CD8-positive, alpha-beta memory T cell (primary cell): ENCODE measurements at places on chromosomes 2 and 18. TPM values are rescaled to one million over a fixed set of nuclear protein-coding genes. Genes with fewer than 3 reads are reported as not detected.
A peak's percentile ranks its signal among the peaks of the same experiment; 100 is the strongest.

The PROKR1 gene
- total RNA-seq, result not detected

The NPHP1 gene
- total RNA-seq, result 2.5 TPM

The GAREM2 gene
- total RNA-seq, result 3.2 TPM

The DAW1 gene
- total RNA-seq, result not detected

The IL1R2 gene
- total RNA-seq, result 1.4 TPM

The GPN1 gene
- 70.5 TPM for total RNA-seq

The CDCA7 gene
- total RNA-seq, result 23.5 TPM

The TMEFF2 gene
- total RNA-seq, result not detected

The RIT2 gene
- not detected for total RNA-seq

DNA sequence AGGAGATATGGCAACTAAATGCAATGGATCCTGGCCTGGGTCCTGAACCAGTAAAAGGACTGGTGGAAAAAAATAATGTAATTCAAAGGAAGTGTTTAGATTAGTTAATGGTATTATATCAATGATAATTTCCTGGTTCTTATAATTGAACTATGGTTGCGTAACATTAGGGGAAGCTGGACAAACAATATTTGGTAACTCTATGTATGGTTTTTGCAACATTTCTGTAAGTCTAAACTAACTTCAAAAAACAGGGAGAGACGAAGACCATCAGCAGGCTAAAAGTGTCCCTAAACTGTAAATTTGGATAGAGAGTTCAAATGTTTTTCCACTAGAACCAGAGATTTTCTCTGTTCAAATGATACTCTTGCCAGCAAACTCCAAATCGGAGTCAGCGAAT is 36.9 kb downstream of the KLF7 start:
- H3K4me1 ChIP-seq, result peaks cover 22% of the 10 kb centered on the region
- no peak overlapping the region for H3K27ac ChIP-seq

GRCh38 chr2:3628800-3629199 is 29.2 kb upstream of the ALLC start:
- H3K4me1 ChIP-seq, result no peaks in the 10 kb centered on the region
- H3K36me3 ChIP-seq, result no peaks in the 10 kb centered on the region
- H3K27ac ChIP-seq, result no peak overlapping the region

DNA sequence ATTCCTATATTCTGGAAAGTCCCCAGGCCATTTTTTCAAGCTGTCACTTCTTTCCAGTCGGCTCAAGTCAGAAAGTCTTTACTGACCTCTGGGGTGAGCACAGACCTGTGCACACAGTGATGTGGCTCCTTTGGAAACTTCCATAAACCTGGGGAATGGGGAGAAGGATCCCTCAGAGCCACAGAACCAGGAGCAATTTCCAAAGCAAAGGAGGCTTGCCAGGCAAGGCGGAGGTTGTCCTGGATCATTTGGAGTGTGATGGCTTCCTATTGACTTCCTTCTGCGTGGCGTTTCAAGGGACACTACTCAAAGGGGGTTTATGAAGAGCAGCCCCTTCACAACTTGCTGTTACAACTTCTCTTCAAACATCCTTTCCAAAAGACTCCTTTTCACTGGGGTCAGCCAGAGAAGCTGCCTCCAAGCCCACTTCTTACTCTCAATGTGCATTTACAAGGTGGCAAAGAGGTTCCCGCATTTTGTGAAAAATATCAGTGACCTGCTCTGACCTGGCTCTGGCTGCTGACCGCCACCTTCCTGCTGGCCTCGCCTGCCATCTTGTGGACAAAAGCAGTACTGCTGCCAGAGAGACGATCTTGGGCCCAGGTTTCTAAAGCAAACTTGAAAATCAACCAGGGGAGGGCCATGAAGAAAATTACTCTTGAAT is 18.2 kb upstream of the TMEM247 start:
- no peaks in the 10 kb centered on the region for H3K36me3 ChIP-seq
- DNase-seq, result peak; percentile 78
- H3K27ac ChIP-seq, result no peak overlapping the region
- no peaks in the 10 kb centered on the region for H3K27me3 ChIP-seq

DNA sequence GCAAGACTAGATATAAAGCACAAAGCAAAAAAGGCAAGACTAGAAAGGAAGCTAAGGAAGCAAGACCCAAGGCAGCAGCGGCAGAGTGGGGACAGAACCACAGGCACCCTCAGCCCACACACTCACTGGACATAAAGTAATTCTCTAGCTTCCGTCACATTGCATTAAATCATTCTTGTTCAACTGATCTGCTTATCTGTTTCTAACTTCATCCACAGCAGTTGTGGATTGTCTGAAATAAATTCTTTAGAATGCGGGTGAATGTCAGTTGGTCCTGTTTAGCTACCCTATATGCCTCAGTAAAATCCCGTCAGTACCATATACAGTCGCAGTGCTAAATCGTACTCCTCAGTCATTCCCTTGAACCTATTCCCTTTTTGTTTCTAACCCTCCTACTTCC is 183.2 kb upstream of the SLC39A10 start:
- H3K36me3 ChIP-seq, result no peaks in the 10 kb centered on the region
- no peak overlapping the region for H3K4me3 ChIP-seq
- DNase-seq, result no peak
- H3K27ac ChIP-seq, result no peak overlapping the region
- H3K27me3 ChIP-seq, result no peaks in the 10 kb centered on the region

GRCh38 chr2:144333143-144333555 is 186.8 kb downstream of the ZEB2 start:
- H3K27me3 ChIP-seq, result no peaks in the 10 kb centered on the region
- DNase-seq, result no peak
- peaks cover 20% of the 10 kb centered on the region for H3K4me1 ChIP-seq
- H3K4me3 ChIP-seq, result peak overlapping the region; percentile 71
- peak overlapping the region; percentile 77 for H3K27ac ChIP-seq

- peak overlapping the region; percentile 42 for H3K27ac ChIP-seq
- no peak overlapping the region for H3K4me3 ChIP-seq
- no peak for DNase-seq
- no peaks in the 10 kb centered on the region for H3K27me3 ChIP-seq
- no peaks in the 10 kb centered on the region for H3K36me3 ChIP-seq
- H3K4me1 ChIP-seq, result peaks cover 40% of the 10 kb centered on the region
These were observed 35.1 kb downstream of the GALM start for GRCh38 chr2:38700881-38701458.

GRCh38 chr18:67318651-67319050 is 197.9 kb downstream of the DSEL start:
- H3K36me3 ChIP-seq, result no peaks in the 10 kb centered on the region
- H3K4me1 ChIP-seq, result no peaks in the 10 kb centered on the region
- no peak for DNase-seq
- no peaks in the 10 kb centered on the region for H3K27me3 ChIP-seq
- no peak overlapping the region for H3K27ac ChIP-seq

DNA sequence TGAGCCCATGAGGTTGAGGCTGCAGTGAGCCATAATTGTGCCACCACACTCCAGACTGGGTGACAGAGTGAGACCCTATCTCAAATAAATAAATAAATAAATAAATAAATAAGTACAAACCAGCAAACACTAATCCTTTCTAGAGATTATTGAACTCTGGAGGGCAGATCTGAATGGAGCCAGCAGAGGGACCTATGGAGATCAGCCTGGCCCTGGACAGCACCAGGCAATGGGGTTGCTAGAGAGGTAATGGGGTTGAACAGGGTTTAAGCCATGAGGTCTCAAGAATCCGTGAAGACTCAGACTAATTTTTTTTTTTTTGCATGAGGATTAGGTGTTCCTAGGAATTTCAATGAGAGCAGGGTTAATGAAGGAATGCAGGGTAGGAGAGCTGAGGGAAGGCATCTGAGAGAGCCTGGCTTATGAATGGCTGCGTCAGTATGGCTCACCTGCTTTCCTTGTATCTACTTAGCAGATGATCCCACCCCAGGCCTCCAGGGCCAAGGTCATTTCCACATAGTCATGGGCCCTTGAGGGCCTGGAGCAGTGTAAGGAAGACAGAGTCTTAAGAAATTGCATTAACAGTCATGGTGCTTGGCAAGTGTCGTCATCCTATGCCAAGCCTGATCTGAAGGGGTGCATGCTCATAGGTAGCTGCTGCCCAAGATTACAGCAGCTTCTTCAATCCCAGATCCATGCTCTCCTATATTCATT is 34.6 kb upstream of the IL37 start:
- no peak for DNase-seq
- no peak overlapping the region for H3K27ac ChIP-seq
- H3K4me3 ChIP-seq, result no peak overlapping the region
- H3K27me3 ChIP-seq, result no peaks in the 10 kb centered on the region
- H3K4me1 ChIP-seq, result no peaks in the 10 kb centered on the region
- H3K36me3 ChIP-seq, result no peaks in the 10 kb centered on the region

- H3K4me1 ChIP-seq, result peaks cover 51% of the 10 kb centered on the region
- H3K4me3 ChIP-seq, result no peak overlapping the region
- no peak overlapping the region for H3K27ac ChIP-seq
- DNase-seq, result no peak
These were observed 15.3 kb downstream of the TET3 start for GRCh38 chr2:73999881-74000597.

DNA sequence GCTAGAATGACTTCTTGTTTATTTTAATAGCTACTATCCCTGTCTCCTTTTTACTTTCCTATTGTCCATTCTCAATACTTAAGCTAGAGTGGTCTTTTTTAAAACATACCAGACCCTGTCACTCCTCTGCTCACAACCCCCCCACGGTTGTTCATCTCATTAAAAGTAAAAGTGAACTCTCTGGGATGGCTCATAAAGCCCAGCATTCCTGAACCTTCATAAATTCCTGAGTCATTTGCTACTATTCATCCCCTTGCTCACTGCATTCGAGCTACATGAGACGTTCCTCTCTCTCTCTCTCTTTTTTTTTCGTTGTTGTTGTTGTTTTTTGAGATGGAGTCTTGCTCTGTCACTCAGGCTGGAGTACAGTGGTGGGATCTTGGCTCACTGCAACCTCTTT is 148.7 kb upstream of the DSEL start:
- H3K27ac ChIP-seq, result no peak overlapping the region
- DNase-seq, result no peak

GRCh38 chr2:238527565-238527964 is 100.8 kb downstream of the ASB1 start:
- H3K27ac ChIP-seq, result no peak overlapping the region
- H3K27me3 ChIP-seq, result no peaks in the 10 kb centered on the region
- no peak overlapping the region for H3K4me3 ChIP-seq
- DNase-seq, result no peak
- no peaks in the 10 kb centered on the region for H3K36me3 ChIP-seq

DNA sequence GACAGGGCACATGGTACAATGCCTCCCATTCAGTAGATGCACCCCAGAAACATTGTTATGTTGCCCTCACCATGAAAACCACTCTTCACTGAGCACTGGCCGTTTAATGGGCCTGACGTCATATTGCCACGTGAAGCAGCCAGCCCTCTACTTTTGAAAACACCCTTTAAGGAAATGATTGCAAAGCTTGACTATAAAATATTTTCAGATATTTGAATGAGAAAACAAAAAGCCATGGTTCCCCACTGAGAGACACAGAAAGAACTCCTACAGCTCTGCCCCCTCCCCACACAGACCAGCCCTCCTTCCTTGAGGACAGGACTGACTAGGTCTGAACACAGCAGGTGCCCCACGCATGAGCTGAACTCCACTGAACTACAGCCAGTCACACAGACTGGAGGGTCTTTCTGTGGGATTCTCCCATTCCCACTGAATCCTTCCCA is 349.1 kb downstream of the ANAPC1 start:
- no peaks in the 10 kb centered on the region for H3K27me3 ChIP-seq
- no peak overlapping the region for H3K27ac ChIP-seq
- no peaks in the 10 kb centered on the region for H3K4me1 ChIP-seq
- no peaks in the 10 kb centered on the region for H3K36me3 ChIP-seq

GRCh38 chr2:58762176-58762781 is 521.2 kb upstream of the FANCL start:
- no peaks in the 10 kb centered on the region for H3K4me1 ChIP-seq
- DNase-seq, result no peak
- H3K4me3 ChIP-seq, result no peak overlapping the region
- H3K27ac ChIP-seq, result no peak overlapping the region
- no peaks in the 10 kb centered on the region for H3K36me3 ChIP-seq

- H3K4me1 ChIP-seq, result no peaks in the 10 kb centered on the region
- H3K36me3 ChIP-seq, result no peaks in the 10 kb centered on the region
- H3K4me3 ChIP-seq, result no peak overlapping the region
These were observed 22.6 kb upstream of the DAPL1 start for GRCh38 chr2:158772306-158773078.

DNA sequence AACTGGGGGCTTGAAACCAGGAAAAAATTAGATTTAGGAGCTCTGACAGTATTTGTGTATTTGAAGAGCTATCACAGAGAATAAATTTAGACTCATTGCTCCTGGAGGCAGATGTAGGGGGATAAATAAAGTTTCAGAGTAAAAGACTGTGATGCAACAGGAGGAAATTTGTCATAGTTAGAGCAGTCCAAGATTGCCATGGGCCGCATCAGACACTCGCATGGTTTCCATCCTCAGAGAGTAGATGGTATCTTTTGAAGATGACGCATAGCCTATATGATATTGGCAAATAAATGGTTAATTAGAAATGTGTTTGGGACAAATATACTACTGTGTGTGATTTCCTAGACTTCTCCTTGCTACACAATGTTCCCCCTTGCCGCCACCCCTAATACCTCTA is 170.5 kb downstream of the FTCDNL1 start:
- H3K4me1 ChIP-seq, result peaks cover 7% of the 10 kb centered on the region
- DNase-seq, result no peak
- no peaks in the 10 kb centered on the region for H3K27me3 ChIP-seq
- no peak overlapping the region for H3K4me3 ChIP-seq
- no peaks in the 10 kb centered on the region for H3K36me3 ChIP-seq

- no peaks in the 10 kb centered on the region for H3K4me1 ChIP-seq
- no peak overlapping the region for H3K4me3 ChIP-seq
- no peaks in the 10 kb centered on the region for H3K27me3 ChIP-seq
- DNase-seq, result no peak
These were observed 149.3 kb downstream of the FAM124B start for GRCh38 chr2:224252631-224253030.

DNA sequence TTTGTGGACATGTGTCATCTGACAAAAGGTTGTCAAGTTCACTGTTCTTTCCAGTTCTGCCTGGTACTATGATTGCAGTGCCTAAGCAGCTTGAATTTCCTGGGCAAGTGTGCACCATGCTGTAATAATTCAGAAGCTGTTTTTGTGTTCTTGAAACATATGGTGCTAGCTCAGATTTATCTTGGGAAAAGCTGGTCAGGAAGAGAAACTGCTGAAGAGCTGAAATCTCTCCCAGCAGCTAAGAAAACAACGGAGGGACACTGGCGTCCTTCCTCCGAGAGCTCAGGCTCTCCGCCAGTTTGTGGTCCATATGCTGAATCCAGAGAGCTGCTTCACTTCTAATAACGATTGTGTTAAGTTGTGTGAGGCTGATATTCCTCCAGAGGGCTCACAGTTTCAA is 642.0 kb downstream of the DPP10 start:
- H3K36me3 ChIP-seq, result no peaks in the 10 kb centered on the region
- H3K4me3 ChIP-seq, result no peak overlapping the region
- no peaks in the 10 kb centered on the region for H3K27me3 ChIP-seq
- H3K4me1 ChIP-seq, result no peaks in the 10 kb centered on the region

DNA sequence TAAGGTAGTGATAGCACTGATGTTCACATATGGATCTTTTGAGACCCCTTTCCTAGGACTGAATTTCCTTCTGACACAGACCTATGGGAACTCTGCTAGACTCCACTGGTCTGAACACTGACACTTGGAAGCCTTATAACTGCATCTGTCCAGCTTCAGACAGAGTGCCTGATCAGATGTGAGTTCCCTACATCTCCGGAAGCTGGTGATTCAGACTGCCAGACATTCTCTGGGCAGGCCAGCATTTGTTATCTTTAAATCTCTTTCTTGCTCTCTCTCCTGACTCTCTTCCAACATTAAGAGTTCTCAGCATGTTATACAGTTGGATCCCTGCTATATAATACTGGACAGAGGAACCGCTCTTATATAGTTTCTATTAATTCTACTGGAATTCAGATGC is 408.5 kb downstream of the ZEB2 start:
- no peak overlapping the region for H3K27ac ChIP-seq
- no peaks in the 10 kb centered on the region for H3K36me3 ChIP-seq
- H3K4me1 ChIP-seq, result no peaks in the 10 kb centered on the region
- DNase-seq, result no peak
